NCI-H1092 treated with DMSO at 0.1 percent for 48 hours (cell line): ENCODE measurements at places on chromosomes 1 and 21.

DNA sequence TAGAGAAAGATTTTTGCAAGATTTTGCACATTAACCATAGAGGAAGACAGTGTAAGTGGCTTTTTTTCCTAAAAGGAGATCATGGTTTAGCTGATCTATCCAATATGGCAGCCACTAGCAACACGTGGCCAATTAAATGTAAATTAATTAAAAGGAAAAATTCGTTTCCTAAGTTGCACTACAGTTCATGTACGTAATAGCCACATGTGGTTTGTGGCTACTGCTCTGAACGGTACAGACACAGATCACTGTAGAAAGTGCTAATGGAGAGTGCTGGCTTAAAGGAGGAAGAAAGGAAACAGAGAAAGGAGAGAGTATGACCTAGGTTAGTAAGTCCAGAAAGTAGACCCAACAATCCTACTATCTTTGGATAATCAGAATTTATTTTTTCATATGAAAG lies 170.8 kb downstream of the SIPA1L2 start:
- no peak for DNase-seq

- peak; percentile 59 for DNase-seq
Measured at GRCh38 chr1:28370239-28371009, 884 bp downstream of the PHACTR4 start.

GRCh38 chr1:219381396-219381795 lies 207.7 kb downstream of the LYPLAL1 start:
- DNase-seq = no peak

DNA sequence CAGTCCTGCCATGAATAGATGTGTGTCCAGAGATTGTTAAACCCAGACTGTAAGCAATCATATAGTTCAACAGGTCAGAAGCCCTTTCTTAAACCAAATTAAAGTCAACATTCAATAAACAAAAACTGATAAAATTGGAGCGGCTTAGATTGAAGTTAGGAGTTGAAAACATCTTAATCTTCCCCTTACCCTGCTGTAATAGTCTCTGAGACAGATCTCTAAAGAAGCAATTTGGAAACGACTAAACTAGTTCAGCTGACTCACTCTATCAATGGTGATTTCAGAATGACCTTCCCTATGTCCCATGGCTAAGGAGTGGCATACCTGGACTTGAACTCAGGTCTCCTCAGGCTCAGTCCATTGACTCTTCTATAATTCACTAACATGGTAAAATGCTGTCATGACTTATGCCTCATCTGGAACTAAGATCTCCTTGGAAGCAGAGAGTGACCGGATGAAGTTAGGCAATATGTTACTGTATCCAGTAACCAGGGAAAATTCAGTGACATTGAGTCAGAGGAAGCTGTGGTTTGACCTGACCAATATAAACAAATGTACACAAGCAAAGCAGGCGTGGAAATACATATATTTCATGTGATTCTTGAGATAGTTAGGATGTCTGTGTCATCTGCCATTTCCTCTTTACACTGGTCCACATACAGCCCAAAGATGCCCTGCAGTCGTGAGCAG lies 30.1 kb downstream of the SGIP1 start:
- DNase-seq = no peak

DNA sequence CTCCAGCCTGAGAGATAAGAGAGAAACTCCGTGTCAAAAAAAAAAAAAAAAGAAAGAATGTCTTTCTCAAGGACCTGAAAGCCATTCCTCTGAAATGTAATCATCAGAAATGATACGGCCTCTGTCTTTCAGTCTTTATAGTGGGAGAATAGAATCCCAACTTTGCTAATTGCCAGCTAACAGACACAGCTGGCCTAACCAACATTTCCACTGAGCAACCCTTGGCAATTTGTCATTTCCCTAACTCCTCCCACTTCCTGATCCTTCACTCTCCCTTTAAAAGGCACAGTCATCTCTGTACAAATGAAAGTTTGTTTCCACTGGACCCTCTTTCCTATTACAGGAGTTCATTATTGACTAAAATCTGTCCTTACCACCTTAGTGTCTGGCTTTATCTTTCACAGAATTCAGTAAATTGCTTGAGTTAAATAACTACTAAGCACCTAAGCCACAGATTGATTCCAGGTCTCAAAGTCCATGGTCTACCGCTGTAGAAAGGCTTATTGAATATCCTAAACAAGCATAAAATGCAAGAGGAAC lies 4.3 kb upstream of the CBR1 start:
- no peak for DNase-seq

DNA sequence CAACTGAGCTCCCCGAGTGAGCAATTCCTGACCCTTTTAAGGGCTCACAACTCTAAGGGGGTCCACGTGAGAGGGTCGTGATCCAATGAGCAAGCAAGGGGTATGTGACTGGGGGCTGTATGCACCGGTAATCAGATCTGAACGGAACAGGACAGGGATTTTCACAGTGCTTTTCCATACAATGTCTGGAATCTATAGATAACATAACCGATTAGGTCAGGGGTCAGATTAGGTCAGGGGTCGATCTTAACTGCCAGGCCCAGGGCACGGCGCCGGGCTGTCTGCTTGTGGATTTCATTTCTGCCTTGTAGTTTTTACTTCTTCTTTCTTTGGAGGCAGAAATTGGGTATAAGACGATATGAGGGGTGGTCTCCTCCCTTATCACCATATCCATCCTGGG lies 30.7 kb upstream of the OPRD1 start:
- no peak for DNase-seq

DNA sequence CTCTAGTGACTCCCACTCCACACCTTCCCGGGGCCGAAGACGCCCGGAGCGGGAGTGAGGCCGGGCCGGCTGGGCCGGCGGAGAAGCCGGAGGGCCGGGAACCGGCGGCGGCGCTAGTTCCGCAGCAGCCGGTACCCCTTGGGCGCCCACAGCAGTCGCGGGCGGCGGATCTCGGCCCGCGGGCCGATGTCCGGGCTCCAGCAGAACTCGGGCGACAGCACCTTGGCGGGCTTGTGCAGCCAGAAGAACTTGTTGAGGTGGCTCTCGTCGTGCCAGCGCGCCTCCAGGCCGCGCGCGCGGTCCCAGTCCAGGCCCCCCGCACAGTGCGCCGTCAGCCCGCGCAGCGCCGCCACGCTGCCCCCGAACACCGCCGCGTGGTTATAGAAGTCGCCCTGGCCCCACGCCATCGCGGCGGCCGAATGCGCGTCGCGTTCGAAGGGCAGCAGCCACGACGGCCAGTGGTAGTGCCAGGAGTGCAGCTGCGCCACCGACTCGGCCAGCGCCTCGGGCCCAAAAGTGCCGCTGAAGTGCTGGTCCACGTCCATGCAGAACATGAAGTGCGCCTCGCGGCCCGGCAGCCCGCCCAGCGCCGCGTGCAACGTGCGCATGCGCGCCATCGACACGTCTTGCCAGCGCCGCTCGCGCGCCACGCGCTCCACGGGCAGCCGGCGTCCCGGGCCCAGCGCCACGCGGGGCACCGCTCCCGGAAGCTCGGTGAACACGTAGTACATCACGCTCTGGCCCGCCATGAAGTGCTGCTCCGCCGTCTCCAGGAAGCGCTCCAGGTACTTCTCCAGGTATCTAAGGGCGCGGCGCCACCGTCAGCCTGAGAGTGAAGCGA lies 14.0 kb downstream of the A3GALT2 start:
- DNase-seq = no peak

DNA sequence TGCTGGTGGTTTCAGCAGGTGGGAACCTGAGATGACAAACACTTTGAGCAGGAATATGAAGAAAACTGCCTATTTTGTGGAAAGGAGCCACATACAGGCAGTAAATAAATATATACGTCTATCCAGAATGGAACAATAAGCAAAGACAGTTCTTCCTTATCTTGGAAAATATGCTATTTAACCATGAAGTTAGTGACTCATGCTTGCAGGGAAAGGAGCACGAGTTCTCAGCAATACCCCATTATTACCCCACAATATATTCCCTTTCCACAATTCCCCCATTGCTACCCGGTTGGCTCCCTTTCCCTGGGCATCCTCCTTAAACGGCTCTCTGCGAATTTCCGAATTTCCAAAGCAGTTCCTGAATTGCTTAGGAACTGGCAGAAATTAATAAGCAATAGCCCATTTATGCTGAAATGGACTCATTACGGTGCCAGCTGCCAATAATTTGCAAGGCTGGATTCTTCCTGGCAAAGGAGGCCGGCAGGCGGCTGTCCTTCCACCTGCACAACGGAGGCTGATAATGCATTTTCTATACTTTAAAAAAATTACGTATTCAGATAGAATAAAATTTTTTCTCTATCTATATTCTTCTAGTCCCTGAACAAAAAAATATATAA lies 65.4 kb downstream of the TIAM1 start:
- no peak for DNase-seq

DNA sequence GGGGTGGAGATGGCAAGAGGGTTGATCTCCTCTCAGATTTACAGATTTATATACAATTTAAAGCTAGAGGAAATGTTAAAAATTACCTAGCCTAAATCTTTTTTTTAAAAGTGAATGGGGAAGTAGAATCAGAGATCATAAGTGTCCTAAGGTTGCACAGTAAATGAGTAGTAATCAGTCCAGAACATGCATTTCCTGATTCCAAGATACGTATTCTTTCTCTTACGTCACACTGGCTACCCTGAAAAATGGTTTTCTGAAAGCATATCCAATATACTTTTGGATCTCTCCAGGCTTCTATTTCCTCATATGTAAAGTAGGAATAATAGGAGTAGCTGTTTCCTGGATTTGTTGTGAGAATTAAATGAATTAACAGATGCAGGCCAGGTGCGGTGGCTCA lies 11.7 kb downstream of the GADD45A start:
- no peak for DNase-seq

GRCh38 chr1:206457408-206458120 lies 12.7 kb upstream of the IKBKE start:
- no peak for DNase-seq

DNA sequence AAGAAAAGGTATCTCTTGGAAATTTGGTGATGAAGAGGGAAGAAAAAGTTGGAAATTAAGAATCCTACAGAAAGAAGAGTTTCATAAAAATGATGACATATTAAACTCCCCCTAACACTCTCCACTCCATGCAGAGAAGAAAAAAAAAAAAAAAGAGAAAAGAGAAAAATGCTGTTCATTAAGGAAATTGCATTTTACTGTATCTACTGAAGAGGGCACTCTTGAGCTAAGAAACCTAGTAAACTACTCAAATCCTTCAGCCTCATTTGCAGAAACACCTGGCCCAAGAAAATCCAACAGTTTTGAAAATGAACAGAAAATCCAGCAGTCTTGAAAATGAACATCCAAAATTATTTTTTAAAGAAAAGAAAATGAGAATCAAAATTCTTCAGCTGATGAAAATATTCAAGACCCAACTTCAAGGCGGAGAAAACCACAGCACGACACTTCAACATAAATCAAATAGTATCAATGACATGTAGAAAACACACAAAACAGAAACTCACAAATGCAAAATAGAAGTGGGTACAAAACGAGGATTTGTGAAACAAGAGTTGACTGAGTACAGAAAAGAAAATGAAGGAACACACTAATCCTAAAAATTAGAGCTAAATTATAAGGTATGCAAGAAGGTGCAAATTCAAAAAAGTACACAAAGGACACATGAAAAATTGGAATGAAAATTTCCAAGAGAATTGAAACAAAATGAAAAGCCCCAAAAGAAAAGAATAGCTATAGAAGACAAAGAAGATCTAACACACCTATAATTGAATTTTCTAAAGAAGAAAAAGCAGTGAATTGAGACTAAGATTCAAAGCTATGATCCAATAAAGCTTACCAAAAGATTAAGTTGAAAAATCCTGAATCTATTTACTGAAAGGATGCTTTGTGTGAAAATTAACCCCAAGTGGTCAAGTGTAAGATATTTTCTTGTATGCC lies 73.2 kb upstream of the DNAJC6 start:
- peak; percentile 6 for DNase-seq

GRCh38 chr1:209879539-209879938 lies 51.8 kb downstream of the UTP25 start:
- peak; percentile 27 for DNase-seq

GRCh38 chr21:35646606-35647005 lies 413.7 kb downstream of the SETD4 start:
- DNase-seq = no peak

DNA sequence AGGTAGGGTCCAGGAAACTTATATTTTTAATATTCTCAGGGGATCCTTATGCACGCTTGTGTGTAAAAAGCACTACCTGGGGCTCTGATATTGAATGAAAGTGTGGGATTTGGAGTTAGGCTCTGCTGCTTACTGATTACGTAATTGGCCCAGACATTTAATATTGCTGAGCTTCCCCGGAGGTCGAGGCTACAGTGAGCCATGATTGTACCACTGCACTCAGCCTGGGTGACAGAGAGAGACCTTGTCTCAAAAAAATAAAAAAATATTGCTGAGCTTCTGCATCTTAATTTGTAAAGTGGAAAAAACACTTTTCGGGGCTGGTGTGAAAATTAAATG lies 62.2 kb upstream of the KIF26B start:
- no peak for DNase-seq

- no peak for DNase-seq
Measured at GRCh38 chr1:167707942-167708341, 13.8 kb upstream of the MPZL1 start.

DNA sequence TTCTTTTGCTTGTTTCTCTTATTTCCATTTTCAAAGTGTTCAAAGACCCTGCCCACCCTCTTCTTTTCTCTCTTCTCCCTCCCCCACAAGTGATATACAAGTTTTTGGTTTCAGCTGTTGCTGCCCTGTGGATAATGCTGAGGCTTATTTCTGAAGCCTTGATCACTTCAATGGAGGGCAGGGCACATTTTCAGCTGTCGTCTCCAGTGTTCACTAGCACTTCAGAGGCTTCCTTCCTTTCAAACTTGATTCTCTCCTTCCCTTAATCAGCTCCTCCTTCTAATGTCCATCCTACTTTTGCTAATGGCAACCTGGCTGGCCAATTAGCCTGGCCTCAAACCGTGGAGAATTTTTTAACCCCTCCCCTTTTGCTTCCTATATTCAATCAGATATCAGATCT lies 435.7 kb upstream of the RUNX1 start:
- DNase-seq = no peak

DNA sequence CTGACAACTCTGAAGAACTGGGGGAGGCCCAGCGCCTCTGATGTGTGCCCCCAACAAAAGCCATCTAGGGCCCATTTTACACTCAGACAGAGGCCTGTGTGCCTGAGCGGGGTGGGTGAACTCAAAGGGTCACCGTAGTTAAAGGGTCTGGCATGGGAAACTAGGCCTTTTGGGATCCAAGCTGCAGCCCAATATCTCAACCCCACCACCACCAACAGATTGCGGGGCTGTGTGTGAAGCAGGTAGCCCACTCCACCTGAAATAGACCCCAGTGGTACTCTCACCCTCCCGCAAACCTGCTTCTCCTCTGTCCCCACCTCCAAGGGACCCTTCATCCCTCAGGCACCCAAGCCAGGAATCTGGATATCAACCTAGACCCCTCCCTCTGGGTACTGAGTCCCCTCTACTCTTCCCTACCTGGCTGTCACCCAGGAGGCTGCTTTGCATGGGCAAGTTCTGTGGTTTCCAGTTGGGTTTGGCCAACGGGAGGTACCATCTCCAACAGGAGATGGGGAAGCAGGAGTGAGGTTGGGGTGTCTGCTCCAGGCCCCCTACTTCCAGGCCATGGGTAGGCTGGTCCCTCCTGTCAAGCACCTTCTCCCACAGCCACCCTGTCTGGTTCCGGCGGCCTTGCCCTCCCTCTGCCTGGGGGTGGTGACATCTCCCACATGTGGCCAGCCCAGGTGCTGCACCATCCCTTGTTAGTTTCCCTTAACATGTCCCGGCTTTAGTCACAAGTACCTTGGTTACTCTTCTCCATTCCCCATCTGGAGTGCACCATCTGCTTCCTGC lies 35.2 kb upstream of the LRP8 start:
- DNase-seq = no peak
